Endothelial cell of umbilical vein (primary cell): ENCODE measurements at places on chromosomes 16 and 17. TPM values are rescaled to one million over a fixed set of nuclear protein-coding genes. Genes with fewer than 3 reads are reported as not detected.

DNA sequence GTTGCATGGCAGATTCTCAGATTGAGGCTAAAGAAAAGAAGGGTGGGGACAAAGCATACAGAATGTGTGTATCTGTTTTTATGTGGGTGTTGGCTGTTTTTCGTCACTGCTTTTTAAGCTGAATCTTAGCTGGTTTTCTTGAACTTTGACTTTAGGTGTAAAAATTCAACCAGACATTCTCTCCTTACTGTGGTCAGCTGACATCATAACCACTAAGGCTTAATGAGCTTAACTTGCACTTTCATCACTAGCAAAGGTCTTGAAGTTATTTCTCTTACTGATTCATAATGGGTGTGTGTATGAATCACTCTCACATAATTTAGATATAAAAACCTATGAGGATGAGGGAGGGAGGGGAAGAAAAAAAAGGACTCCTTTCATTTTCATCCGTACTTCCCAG is 4.0 kb upstream of the CDC6 start:
- peak; percentile 61 for DNase-seq

DNA sequence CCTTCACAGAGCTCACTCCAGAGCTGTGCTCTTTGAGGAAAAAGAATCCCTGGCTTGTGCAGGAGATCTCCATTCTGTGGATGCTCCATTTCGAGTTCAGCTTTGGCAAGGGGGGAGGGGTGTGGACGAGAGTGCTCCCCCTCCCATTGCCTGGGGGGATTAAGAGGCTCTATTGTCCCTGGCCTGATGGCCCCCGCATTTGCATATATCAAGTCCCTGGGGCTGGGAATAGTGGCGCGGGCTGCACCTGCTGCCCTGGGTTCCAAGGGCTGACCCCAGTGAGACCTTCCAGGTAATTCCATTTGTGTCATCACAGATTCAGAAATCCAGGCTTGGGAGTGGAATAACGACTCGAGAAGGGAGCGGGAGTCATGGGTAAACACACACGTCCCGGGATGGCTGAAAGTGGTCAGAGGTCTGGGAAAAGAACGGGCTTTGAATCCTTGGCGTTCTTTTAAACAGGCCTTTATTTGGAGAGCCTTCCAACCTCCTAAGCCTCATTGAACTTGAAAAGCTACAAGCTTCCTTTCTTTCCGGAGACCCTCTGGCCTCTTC is 479.3 kb downstream of the HS3ST3B1 start:
- DNase-seq, result no peak

GRCh38 chr16:77696149-77696548 is 26.2 kb upstream of the NUDT7 start:
- DNase-seq, result no peak

GRCh38 chr16:89711601-89712273 is 9.0 kb downstream of the VPS9D1 start:
- peak; percentile 66 for DNase-seq

DNA sequence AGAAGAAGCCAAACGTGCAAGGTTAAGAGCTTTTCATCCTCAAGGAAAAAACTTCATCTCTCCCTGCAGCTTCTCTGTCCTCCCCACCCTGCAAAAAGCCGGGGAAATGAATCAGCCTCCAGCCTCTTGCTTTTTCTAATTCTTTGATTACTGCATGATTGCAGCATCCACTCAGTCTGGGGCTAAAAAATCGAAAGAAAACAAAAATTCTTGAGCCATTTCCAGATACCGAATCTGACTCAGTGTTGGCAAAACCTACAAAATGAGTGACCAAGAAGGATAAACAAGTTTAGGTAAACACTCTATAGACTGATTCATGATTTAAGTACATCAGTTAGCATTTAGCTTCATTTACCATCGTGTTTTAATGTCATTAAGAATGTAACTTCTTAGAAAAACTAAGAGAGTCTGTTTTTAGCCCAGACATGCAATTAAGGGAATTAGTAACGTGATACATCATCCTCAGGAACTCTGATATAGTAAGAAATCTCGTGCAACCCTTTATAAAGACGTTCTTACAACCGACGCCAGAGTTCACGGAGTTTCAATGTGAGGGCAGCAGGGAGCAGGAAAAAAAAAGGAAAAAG is 287.3 kb upstream of the FOXF1 start:
- DNase-seq, result peak; percentile 10

- DNase-seq, result peak; percentile 42
Measured at GRCh38 chr17:39652587-39653315, 12.4 kb upstream of the TCAP start.

DNA sequence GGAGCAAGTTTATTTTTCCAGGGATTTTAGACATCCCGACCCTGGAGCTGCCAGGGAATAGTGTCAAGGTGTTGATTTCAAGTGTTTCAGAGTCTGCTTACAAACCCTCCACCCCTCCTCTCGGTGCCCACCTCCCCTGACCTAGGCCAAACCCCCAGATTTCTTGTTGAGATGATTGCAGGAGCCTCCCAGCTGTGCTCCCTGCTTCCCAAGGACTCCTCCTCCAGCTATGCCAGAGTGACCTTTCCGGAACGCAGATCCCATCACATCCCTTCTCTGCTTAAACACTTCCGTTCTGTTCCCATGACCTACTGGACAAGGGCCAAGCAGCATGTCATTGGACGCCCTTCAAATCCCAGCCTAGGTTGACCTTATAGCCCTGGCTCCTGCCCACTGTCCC is 23.7 kb upstream of the CDH1 start:
- no peak for DNase-seq

- no peak for DNase-seq
Measured at GRCh38 chr17:1111599-1112443, 68.0 kb downstream of the ABR start.

DNA sequence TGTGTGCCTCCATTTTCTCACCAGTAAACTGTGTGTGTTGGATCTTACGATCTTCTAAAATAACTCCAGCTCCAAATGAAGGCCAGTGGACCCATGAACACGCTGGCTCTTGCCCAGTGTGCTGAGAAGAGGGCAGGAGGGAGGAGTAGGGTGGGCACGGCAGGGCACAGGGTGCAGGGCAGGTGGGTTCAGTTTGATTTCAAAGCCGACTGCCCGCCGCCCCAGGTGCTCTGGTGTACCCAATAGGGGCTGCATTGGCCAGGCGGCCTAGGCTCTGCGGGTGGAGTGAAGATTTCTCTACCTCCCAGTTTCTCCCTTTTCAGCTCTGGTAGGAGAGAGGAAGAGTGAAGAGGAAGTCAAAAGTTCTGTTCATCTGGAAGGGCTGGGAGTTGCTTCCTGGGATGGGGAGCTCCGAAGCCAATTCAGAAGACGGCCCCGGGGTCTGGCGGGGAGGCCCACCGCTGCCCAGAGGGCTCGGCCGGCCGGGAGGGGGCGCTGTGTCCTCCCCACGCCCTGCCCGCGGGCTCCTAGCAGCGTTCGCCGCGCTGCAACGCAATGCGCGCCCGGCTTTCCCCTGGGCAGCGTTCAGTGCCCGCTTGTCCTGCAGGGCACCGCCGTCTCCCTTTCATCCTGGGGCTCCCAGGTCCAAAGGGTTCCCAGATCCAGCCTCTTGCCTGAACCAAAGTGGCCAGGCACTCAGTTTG is 1.1 kb upstream of the CRHR1 start:
- peak; percentile 11 for DNase-seq

DNA sequence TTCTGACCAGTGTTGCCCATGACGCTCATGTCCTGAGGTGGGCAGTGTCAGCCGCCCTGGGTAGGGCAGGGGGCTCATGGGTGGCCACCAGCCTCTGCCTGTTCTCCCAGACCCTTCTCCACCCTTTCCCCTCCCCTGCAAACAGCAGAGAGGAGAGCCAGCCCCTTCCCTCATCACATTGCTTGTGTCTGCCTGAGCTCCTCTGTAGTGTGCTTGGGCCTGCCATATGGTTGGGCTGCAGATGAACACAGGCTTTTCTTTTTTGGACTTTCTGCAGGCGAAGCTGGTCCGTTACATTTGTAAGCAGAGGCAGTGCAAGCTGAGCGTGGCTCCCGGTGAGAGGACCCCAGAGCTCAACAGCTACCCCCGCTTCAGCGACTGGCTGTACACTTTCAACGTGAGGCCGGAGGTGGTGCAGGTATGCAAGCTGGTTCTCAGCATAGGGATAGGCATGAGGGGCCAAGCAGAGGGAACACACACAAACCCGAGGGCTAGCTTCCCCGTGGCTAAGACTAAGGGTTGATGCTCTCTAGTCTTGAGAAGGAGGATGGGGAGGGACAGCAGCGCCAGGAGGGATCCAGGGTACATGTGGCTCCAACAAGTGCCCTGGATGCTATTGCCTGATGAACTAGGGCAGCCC is 80.6 kb upstream of the LGALS9 start:
- DNase-seq, result no peak

- DNase-seq, result peak; percentile 61
Measured at GRCh38 chr16:4511441-4512082, 27.0 kb downstream of the CDIP1 start.

DNA sequence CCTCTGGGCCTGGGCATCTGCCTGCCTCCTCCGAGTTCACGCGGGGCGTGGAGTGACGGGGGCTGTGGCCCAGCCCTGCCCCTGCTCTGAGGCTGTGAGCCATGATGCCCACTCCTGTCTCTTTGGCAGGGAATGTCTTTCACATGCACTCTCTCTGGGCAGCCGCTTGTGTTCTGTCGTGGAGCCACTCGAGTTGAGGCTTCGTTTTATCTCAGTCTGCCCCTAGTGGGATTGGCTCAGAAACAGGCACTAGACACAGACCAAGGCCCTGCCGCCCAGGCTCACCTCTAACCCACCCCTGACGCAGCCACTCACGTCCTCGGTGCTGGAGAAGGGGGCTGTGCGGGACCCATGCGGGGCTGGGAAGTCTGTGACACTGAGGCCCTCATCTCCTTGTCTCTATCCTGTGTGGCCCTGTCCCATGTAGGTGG is 67.5 kb upstream of the KCTD5 start:
- no peak for DNase-seq

- DNase-seq, result no peak
Measured at GRCh38 chr16:17301593-17302135, 169.1 kb downstream of the XYLT1 start.

GRCh38 chr16:11076259-11077018 is 132.1 kb downstream of the CLEC16A start:
- DNase-seq, result no peak

DNA sequence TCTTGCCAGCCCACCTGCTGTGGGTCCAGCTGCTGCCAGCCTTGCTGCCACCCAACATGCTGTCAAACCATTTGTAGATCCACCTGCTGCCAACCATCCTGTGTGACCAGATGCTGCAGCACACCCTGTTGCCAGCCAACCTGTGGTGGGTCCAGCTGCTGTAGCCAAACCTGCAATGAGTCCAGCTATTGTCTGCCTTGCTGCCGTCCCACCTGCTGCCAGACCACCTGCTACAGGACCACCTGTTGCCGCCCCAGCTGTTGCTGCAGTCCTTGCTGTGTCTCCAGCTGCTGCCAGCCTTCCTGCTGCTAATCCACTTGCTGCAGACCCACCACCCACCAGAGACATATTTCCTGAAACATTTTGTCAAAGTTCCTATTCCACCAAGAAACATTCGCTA is 641 bp downstream of the KRTAP9-1 start:
- no peak for DNase-seq

GRCh38 chr17:8466873-8467272 is 31.2 kb downstream of the NDEL1 start:
- no peak for DNase-seq

GRCh38 chr17:27413315-27413714 is 42.9 kb upstream of the KSR1 start:
- no peak for DNase-seq

DNA sequence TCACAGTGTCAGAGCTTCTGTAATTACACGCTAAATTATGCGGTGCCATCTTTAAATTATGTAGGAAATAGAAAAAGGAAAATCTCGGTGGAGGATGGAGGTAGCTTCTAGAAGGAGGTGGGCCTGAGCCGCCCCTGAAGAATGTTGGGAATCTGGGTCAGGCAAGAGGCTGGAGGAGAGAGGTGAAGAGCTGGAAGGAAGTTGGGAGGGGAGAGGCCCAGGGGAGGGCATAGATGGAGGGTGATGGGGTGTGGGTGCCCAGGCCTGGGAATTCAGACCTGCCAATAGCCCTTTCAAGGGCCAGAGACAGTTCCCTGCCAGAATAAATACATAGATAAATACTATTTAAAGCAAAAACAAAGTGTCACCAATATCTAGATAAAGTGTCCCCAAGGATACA is 415.0 kb upstream of the HSBP1 start:
- no peak for DNase-seq

GRCh38 chr16:2485811-2486507 is 11.0 kb downstream of the TBC1D24 start:
- DNase-seq, result no peak

- DNase-seq, result no peak
Measured at GRCh38 chr17:2369551-2370210, 31.2 kb downstream of the MNT start.

DNA sequence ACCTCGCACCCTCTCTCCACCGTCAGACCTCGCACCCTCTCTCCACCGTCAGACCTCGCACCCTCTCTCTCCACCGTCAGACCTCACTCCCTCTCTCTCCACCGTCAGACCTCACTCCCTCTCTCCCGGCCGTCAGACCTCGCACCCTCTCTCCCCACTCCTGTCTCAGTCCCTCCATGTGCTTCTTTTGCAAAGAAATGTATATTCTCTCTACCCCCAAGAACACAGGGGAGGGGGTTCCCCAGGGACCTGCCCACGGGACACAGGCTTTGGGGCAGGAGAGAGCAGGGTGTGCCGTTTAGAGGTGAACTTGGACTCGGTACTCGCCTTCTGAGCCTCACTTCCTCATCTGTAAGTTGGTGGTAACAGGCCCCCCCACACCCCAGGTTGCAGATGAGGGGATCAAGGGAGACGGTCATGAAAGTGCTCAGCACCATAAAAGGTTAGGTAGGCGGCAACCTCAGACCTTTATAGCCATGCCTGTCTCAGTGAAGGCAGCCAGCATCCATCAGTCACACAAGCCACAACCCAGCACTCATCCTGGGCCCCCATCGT is 63.7 kb downstream of the RPH3AL start:
- no peak for DNase-seq

DNA sequence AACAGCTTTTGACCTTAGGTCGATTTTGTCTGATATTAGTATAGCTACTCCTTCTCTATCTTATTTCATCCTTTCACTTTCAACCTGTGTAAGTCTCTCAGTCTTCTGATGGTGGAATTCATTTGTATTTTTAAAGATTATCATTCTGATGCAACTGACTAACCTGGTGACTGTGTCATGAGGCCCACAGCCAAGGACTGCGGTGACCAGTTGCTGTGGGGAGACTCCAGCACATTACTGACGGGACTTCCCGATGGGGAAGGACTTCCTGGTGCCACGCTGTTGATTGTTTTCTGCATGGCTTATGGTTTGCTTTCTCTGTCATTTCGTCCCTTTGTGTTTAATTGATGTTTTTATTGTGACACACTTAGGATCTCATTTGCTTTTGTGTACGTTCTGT is 34.2 kb downstream of the RMI2 start:
- no peak for DNase-seq

CLEC16A gene
- polyA plus RNA-seq, result 11.1 and 11.4 TPM in 2 replicates

MYL4 gene
- 1.5 and 2.1 TPM in 2 replicates for polyA plus RNA-seq

ITGB4 gene
- polyA plus RNA-seq, result 6.5 and 6.7 TPM in 2 replicates

DPEP3 gene
- polyA plus RNA-seq, result 0.03 and 0.06 TPM in 2 replicates

CHST4 gene
- not detected in 2 replicates for polyA plus RNA-seq

ARL5C gene
- not detected in 2 replicates for polyA plus RNA-seq

SYNGR2 gene
- 281 and 431 TPM in 2 replicates for polyA plus RNA-seq

NR1D1 gene
- polyA plus RNA-seq, result 2.3 and 2.5 TPM in 2 replicates

TEKT3 gene
- 0.28 and 0.75 TPM in 2 replicates for polyA plus RNA-seq

C1QTNF8 gene
- not detected in 2 replicates for polyA plus RNA-seq

CRYM gene
- not detected in 2 replicates for polyA plus RNA-seq

KIF18B gene
- polyA plus RNA-seq, result 24.5 and 25.2 TPM in 2 replicates

MARCHF10 gene
- polyA plus RNA-seq, result 0.11 and 0.14 TPM in 2 replicates

GUCY2D gene
- not detected in 2 replicates for polyA plus RNA-seq

ESRP2 gene
- polyA plus RNA-seq, result 0.57 and 0.70 TPM in 2 replicates

ADGRG3 gene
- polyA plus RNA-seq, result not detected in 2 replicates
